ENCODE measurements at places on chromosomes 3 and 15. TPM values are rescaled to one million over a fixed set of nuclear protein-coding genes. Genes with fewer than 3 reads are reported as not detected.

SPINK8 gene
- total RNA-seq, result not detected

PLA2G4E gene
- not detected for total RNA-seq

ANP32A gene
- 305 TPM for total RNA-seq

ATP8B4 gene
- total RNA-seq, result 1.1 TPM

HIGD2B gene
- total RNA-seq, result not detected

GP9 gene
- not detected for total RNA-seq

RASL12 gene
- total RNA-seq, result 0.12 TPM

VILL gene
- 0.23 TPM for total RNA-seq

SNTN gene
- not detected for total RNA-seq

ALDH1L1 gene
- total RNA-seq, result 0.11 TPM

ARID3B gene
- 4.8 TPM for total RNA-seq

TRANK1 gene
- 1.8 TPM for total RNA-seq

PRICKLE2 gene
- 2.6 TPM for total RNA-seq

EFHB gene
- total RNA-seq, result 0.63 TPM

ATP10A gene
- total RNA-seq, result 8.2 TPM
